WTC11 (cell line): ENCODE measurements at places on chromosomes 6 and 20. TPM values are rescaled to one million over a fixed set of nuclear protein-coding genes. Genes with fewer than 3 reads are reported as not detected.

The CLIC5 gene
- 0.22 to 0.39 TPM (median 0.32 TPM) in 3 replicates for total RNA-seq

The LHFPL5 gene
- total RNA-seq: not detected in 3 replicates

The PPP1R16B gene
- total RNA-seq: 8.1 to 12.0 TPM (median 8.2 TPM) in 3 replicates

The PLEKHG1 gene
- 2.6 to 3.5 TPM (median 2.7 TPM) in 3 replicates for total RNA-seq

The LSM14B gene
- 67.4 to 73.5 TPM (median 69.7 TPM) in 3 replicates for total RNA-seq

The PI3 gene
- total RNA-seq: not detected in 3 replicates

The NR2E1 gene
- not detected in 3 replicates for total RNA-seq

The NT5DC1 gene
- total RNA-seq: 67.1 to 70.1 TPM (median 67.9 TPM) in 3 replicates

The HDDC2 gene
- 69.8 to 75.7 TPM (median 73.5 TPM) in 3 replicates for total RNA-seq

The SNAP25 gene
- 0.41 to 0.72 TPM (median 0.57 TPM) in 3 replicates for total RNA-seq

The AVP gene
- total RNA-seq: 0.32 to 0.50 TPM (median 0.34 TPM) in 3 replicates

The PRDM1 gene
- 0.78 to 1.8 TPM (median 1.2 TPM) in 3 replicates for total RNA-seq

The FAM217A gene
- total RNA-seq: not detected in 3 replicates

The RAET1E gene
- not detected in 3 replicates for total RNA-seq

The ABT1 gene
- total RNA-seq: 21.0 to 22.1 TPM (median 21.6 TPM) in 3 replicates

The TINAG gene
- total RNA-seq: not detected in 3 replicates

The SLC44A4 gene
- 3.1 to 3.5 TPM (median 3.5 TPM) in 3 replicates for total RNA-seq

The TRIM15 gene
- 0.32 to 0.53 TPM (median 0.35 TPM) in 3 replicates for total RNA-seq

The CST3 gene
- total RNA-seq: 52.1 to 68.5 TPM (median 60.8 TPM) in 3 replicates

The GABRR1 gene
- 0.23 to 0.30 TPM (median 0.24 TPM) in 3 replicates for total RNA-seq

The PROKR2 gene
- 1.5 to 2.6 TPM (median 2.0 TPM) in 3 replicates for total RNA-seq

The SGK2 gene
- total RNA-seq: 0.74 to 1.2 TPM (median 0.99 TPM) in 3 replicates

The MCM8 gene
- 28.0 to 29.5 TPM (median 29.5 TPM) in 3 replicates for total RNA-seq

The SCRT2 gene
- total RNA-seq: 0.14 to 0.20 TPM (median 0.16 TPM) in 3 replicates

The GMEB2 gene
- 14.1 to 14.8 TPM (median 14.2 TPM) in 3 replicates for total RNA-seq

The MDFI gene
- total RNA-seq: 63.2 to 86.2 TPM (median 74.6 TPM) in 3 replicates

The STMN3 gene
- 53.0 to 65.6 TPM (median 53.4 TPM) in 3 replicates for total RNA-seq

The SESN1 gene
- 22.2 to 30.2 TPM (median 22.5 TPM) in 3 replicates for total RNA-seq

The LKAAEAR1 gene
- total RNA-seq: 0.53 to 1.7 TPM (median 0.73 TPM) in 3 replicates

The SSR1 gene
- 86.4 to 96.7 TPM (median 91.6 TPM) in 3 replicates for total RNA-seq

The IRAK1BP1 gene
- 6.0 to 7.1 TPM (median 6.1 TPM) in 3 replicates for total RNA-seq

The TREM2 gene
- 0.18 TPM in 1 of 3 replicates, not detected in the others for total RNA-seq

The CCDC170 gene
- 0.25 to 0.57 TPM (median 0.26 TPM) in 3 replicates for total RNA-seq

The FOXC1 gene
- total RNA-seq: 6.1 to 10.7 TPM (median 7.2 TPM) in 3 replicates

The ZC3H12D gene
- total RNA-seq: 0.13 to 0.21 TPM (median 0.14 TPM) in 3 replicates

The CST5 gene
- total RNA-seq: not detected in 3 replicates

The COL19A1 gene
- not detected in 3 replicates for total RNA-seq

The MAFB gene
- total RNA-seq: 5.3 to 6.7 TPM (median 6.5 TPM) in 3 replicates

The ZNF831 gene
- total RNA-seq: 0.02 to 0.04 TPM in 2 of 3 replicates, not detected in the other

The GINS1 gene
- total RNA-seq: 69.8 to 71.6 TPM (median 70.4 TPM) in 3 replicates

The FAM209B gene
- 0.64 to 1.7 TPM (median 0.68 TPM) in 3 replicates for total RNA-seq

The VPS16 gene
- 26.2 to 29.1 TPM (median 27.8 TPM) in 3 replicates for total RNA-seq

The MTO1 gene
- 24.1 to 32.4 TPM (median 28.2 TPM) in 3 replicates for total RNA-seq

The PGC gene
- total RNA-seq: 0.55 to 0.63 TPM (median 0.62 TPM) in 3 replicates

The CRYBG1 gene
- 9.1 to 10.1 TPM (median 9.3 TPM) in 3 replicates for total RNA-seq

The ZSCAN23 gene
- 8.7 to 9.3 TPM (median 9.0 TPM) in 3 replicates for total RNA-seq
